ENCODE measurements at places on chromosomes 12 and 14.
A peak's percentile ranks its signal among the peaks of the same experiment; 100 is the strongest.

- no peak overlapping the region for H3K27ac ChIP-seq
- 0 out of 2 replicates have a peak, but pooled peaks cover under 1% of the 10 kb centered on the region for H3K36me3 ChIP-seq
- no peak overlapping the region for H3K4me3 ChIP-seq
- H3K27me3 ChIP-seq, result no peaks in the 10 kb centered on the region
- no peak for DNase-seq
Measured at GRCh38 chr14:102849526-102850379, 72.5 kb downstream of the TRAF3 start.

- no peak overlapping the region for H3K27ac ChIP-seq
- DNase-seq, result peak; percentile 70
- no peak overlapping the region for H3K4me3 ChIP-seq
- H3K36me3 ChIP-seq, result peaks cover 82% of the 10 kb centered on the region
Measured at GRCh38 chr12:6570264-6570887, 2.3 kb upstream of the NOP2 start.

- H3K27me3 ChIP-seq, result no peaks in the 10 kb centered on the region
- no peaks in the 10 kb centered on the region for H3K36me3 ChIP-seq
- no peak overlapping the region for H3K4me3 ChIP-seq
Measured at GRCh38 chr12:68356986-68357385, 24.8 kb upstream of the MDM1 start.

DNA sequence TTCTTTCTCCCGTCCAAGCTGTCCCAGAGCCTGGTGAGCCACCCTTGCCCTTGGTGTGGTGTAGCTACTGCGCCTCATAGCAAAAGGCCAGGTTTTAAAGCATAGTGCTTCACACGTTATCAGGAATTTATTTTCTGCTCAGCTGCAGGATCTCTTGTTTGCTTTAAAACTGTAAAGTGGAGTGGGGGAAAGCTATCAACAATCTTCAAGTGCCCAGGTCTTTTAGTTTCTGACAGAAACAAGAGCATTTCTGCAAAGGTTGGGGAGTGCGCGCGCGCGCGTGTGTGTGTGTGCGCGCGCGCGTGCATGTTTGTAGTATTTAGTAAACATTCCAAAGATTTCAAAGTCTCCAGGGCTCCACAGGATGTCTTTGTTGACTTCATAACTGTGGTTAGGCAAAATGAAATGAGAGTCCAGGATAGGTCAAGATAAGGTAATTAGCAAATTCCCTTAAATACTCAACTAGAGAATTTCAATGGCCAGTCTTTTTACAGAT is 45.5 kb downstream of the EML1 start:
- no peaks in the 10 kb centered on the region for H3K36me3 ChIP-seq
- no peaks in the 10 kb centered on the region for H3K4me1 ChIP-seq
- H3K4me3 ChIP-seq, result no peak overlapping the region
- H3K27ac ChIP-seq, result no peak overlapping the region
- no peak for DNase-seq

DNA sequence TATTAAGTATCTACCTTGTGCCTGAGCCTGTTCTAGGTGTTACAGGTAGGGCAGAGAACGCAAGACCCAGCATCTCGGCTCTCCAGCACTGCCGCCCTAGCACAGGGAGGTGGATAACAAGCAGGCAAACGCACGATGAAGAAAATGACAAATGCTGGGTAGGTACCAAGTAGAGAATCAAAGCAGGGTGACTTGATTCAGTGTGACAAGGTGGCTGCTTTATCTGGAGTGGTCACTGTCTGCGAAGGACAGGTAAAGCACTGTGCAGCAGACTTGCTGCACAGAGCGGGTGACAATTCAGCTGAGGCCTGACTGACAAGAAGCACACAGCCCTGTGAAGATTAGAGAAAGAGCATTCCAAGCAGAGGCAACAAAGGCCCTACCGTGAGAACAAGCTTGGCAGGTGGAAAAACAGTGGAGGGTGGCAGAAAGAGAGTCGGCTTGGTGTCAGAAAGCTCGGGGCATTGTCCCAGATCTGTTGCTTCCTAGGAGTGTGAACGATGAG is 12.9 kb downstream of the PRKCH start:
- H3K27ac ChIP-seq, result peak overlapping the region; percentile 61
- H3K27me3 ChIP-seq, result no peaks in the 10 kb centered on the region
- no peak overlapping the region for H3K4me3 ChIP-seq
- H3K4me1 ChIP-seq, result peaks cover 96% of the 10 kb centered on the region

DNA sequence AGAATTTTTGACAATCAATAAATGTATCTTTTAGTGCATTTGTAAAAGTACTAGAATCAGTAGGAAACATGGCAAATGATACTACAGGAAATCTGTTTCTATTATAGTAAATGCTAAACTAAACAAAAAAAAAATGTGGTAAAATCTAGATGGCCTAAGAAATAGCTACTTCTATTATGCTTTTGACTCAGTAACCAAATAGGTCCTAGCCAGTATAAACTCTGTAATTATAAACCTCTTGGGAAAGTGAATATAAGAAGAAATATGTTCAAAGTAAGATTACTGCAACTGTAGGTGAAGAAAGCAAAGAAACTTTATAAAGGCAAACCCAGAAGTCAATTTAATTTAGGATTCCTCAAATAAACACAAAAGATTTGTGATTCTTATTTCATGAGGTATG is 581.2 kb downstream of the LRFN5 start:
- DNase-seq, result no peak
- no peak overlapping the region for H3K4me3 ChIP-seq
- no peaks in the 10 kb centered on the region for H3K36me3 ChIP-seq
- H3K27ac ChIP-seq, result no peak overlapping the region
- no peaks in the 10 kb centered on the region for H3K27me3 ChIP-seq

DNA sequence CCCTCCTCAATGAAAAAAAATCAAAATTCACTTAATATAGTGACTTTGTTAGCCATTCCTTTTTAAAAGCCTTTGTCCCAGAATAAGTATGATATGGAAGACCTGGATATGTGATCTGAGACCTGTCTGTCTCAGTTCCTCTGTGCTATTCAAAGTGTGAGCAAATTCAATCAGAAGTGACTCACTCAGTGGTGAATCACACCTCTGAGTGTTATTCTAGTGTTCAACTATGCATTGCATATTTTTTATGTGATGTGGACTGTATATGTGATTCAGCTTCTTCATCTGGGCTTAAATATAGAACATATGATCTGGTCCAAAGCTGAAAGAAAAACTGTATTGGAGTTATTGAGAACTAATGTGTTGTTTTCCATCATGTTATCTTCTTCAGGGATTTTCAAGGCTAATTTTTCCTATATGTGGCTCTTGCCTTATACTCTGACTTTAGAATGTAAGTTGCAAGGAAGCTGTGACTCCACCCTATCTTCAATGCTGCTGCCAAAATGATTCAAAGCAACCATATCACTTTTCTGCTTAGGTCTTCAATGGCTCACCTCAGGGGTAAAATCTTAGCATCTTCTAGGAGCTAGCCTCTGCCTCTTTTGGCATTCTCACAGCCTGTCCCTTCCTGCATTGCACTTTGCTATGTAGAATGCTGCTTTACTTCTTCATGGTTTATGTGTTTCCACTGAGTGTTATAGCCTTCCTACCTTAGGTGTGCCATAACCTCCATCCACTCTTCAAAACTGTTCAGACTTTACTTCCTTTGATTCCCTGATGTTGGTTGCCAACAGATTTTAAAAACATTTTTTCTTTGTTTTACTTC is 169.8 kb downstream of the OTOGL start:
- no peak overlapping the region for H3K27ac ChIP-seq
- no peaks in the 10 kb centered on the region for H3K27me3 ChIP-seq
- H3K4me1 ChIP-seq, result no peaks in the 10 kb centered on the region

DNA sequence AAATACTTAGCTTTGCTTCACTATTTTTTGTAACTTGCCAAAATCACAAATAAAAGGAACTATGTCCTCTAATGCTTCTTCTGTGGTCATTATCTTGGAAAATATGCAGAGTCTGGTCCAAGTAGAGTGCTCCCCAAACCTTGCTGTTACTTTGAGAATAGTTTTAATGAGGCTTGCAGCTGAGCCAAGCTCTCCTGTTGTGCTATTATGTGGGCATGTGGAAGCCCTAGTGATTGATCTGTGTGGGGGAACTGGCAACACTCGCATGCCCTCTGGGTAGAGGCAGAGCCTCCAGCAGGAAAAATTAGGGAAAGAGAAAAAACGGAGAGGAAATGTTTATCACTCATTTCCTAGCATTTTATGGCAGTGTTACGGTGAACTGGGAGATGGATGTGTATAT is 473.1 kb downstream of the EGLN3 start:
- H3K36me3 ChIP-seq, result no peaks in the 10 kb centered on the region
- H3K4me3 ChIP-seq, result no peak overlapping the region
- no peak overlapping the region for H3K27ac ChIP-seq
- peaks cover 19% of the 10 kb centered on the region for H3K27me3 ChIP-seq

GRCh38 chr12:30719060-30719459 is 23.4 kb upstream of the IPO8 start:
- no peaks in the 10 kb centered on the region for H3K27me3 ChIP-seq
- no peak overlapping the region for H3K27ac ChIP-seq
- H3K4me3 ChIP-seq, result no peak overlapping the region
- H3K36me3 ChIP-seq, result peaks cover 35% of the 10 kb centered on the region
- no peaks in the 10 kb centered on the region for H3K4me1 ChIP-seq
- no peak for DNase-seq

DNA sequence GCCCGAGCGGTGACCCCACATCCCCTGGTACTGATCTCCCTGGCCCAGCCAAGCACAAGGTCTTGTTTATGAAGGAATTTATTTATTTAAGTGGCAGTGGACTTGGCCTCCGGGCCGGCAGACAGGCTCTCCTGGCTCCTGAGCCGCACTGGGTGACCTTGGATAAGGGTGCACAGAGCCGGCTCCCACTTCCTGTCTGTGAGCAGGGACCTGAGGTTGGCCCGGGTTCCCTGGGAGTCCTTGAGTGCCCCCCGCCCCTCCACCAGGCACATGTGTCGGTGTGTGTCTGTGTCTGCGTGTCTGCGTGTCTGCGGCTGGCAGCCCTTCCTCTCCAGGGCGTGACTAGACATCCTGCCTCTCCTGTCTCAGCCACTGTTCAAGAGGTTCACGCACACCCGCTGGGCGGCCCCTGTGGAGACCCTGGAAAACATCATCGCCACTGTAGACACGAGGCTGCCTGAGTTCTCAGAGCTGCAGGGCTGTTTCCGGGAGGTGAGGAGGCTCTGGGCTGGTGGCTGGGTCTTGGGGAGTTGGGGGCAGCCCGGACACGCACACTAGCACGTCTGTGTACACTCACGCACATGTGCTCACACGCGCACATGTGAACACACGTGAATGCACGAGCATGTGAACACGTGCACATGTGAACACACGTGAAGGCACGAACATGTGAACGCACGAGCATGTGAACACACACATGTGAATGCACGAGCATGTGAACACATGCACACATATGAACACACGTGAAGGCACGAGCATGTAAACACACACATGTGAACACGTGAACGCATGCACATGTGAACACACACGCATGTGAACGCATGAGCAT is 9.3 kb downstream of the TNFAIP2 start:
- no peak for DNase-seq
- no peak overlapping the region for H3K4me3 ChIP-seq
- H3K27ac ChIP-seq, result no peak overlapping the region
- H3K36me3 ChIP-seq, result no peaks in the 10 kb centered on the region

DNA sequence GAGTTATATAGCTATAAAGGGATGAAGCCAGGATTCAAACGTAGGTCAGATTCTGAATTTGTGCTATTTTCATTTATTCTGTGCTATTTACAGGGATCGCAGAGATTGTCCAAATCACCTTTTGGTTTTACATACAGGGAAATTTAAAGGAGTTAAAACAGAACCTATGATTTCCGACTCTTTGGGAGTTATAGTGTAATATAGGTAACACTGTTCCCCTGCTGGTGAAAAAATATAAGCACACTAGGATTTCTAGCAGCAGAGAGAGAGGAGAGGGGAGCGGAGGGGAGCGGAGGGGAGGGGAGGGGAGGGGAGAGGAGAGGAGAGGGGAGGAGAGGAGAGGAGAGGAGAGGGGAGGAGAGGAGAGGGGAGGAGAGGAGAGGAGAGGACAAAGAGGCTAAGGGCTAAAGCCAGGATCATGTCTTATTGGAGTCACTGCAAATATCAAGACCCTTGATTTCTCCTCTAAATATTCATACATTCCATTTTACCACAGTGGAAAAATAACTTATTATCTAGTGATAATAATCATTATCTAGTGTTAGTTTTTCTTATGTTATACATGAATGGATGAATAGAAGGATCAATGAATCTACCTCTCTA is 46.2 kb upstream of the KCNH5 start:
- no peaks in the 10 kb centered on the region for H3K36me3 ChIP-seq
- H3K4me3 ChIP-seq, result no peak overlapping the region
- no peaks in the 10 kb centered on the region for H3K4me1 ChIP-seq
- no peak for DNase-seq
- no peaks in the 10 kb centered on the region for H3K27me3 ChIP-seq

GRCh38 chr12:2457215-2457932 is 337.4 kb upstream of the FKBP4 start:
- H3K27me3 ChIP-seq, result peaks cover 5% of the 10 kb centered on the region
- no peaks in the 10 kb centered on the region for H3K4me1 ChIP-seq
- no peak overlapping the region for H3K27ac ChIP-seq
- H3K36me3 ChIP-seq, result no peaks in the 10 kb centered on the region
- no peak for DNase-seq

DNA sequence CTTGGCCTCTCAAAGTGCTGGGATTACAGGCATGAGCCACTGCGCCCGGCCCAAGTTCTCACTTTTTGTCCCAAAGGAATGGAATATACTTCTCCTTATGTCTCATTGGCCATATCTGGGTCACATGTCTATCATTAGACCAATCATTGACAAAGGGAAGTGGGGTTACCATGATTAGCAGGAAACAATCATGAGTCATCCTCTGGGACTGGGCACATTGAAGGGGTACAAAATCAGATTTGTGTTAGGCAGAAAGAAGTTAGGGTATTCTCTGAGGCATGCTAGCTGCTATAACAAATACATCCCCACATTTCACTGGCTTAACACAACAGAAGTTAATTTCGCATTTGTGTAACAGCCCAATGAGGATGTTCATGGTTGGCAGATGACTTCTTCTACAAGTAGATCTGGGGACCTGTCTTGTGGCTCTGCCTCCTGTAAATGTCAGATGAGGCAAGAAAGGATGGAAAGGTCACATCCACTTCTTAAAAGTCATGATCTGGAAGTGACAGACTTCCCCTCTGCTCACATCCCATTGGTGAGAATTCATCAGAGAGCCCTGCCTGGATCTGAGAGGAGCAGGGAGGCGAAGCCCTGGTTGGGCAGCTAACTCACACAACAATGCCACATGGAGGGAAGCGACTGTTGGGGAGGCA is 3.1 kb downstream of the CCDC63 start:
- DNase-seq, result no peak
- H3K27ac ChIP-seq, result no peak overlapping the region
- H3K27me3 ChIP-seq, result peaks cover 6% of the 10 kb centered on the region
- no peaks in the 10 kb centered on the region for H3K4me1 ChIP-seq
- H3K36me3 ChIP-seq, result no peaks in the 10 kb centered on the region

Measured in DND-41 (cell line).